ENCODE measurements at places on chromosomes 12 and 14. TPM values are rescaled to one million over a fixed set of nuclear protein-coding genes. Genes with fewer than 3 reads are reported as not detected.

GRCh38 chr12:15597125-15597830 lies 191.9 kb downstream of the EPS8 start:
- no peaks in the 10 kb centered on the region for H3K27me3 ChIP-seq
- H3K36me3 ChIP-seq, result no peaks in the 10 kb centered on the region
- peaks cover 8% of the 10 kb centered on the region for H3K4me1 ChIP-seq
- H3K27ac ChIP-seq, result no peak overlapping the region

The MFAP5 gene
- total RNA-seq, result 8.3 TPM

The ESRRB gene
- total RNA-seq, result 0.15 TPM

DNA sequence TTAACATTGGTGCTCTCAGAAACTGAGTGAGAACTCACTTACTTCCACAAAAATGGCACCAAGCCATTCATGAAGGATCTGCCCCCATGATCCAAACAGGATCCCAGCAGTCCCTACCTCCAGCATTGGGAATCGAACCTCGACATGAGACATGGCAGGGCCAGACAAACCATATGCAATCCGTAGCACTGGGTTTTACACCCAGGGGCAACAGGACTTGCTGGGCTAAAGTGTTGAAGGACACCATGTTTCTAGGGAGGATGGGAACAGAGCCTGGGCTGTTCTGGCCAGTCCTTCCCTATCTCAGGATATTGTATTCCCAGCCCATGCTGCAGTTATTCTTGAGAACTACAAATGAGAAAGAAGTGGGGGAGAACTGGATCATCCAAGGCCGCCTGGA lies 36.6 kb downstream of the SERPINA3 start:
- no peak for DNase-seq
- peaks cover 5% of the 10 kb centered on the region for H3K27me3 ChIP-seq
- no peaks in the 10 kb centered on the region for H3K36me3 ChIP-seq
- H3K4me1 ChIP-seq, result no peaks in the 10 kb centered on the region

DNA sequence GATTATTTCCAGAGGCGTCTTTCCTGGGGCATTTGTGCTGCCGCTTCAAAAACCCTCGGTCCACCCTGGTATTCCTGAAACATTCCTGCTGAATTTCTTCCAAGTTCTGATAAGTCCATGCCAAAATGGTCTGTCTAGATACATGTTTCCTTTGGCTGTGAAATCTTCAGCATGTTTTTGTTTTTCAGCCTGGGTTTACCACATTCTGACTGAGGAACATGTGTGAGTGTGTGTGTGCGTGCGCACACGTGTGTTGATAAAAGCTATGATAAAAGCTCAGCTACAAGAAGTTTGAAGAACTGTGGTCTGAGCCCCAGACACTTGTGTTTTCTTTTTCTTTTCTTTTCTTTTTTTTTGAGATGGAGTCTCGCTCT lies 22.4 kb downstream of the ANKRD9 start:
- peaks cover 2% of the 10 kb centered on the region for H3K36me3 ChIP-seq
- no peak overlapping the region for H3K27ac ChIP-seq
- DNase-seq, result no peak
- H3K4me1 ChIP-seq, result no peaks in the 10 kb centered on the region
- H3K27me3 ChIP-seq, result no peaks in the 10 kb centered on the region

The CISTR gene
- not detected for total RNA-seq

- no peak for DNase-seq
- H3K4me3 ChIP-seq, result no peak overlapping the region
- H3K27me3 ChIP-seq, result no peaks in the 10 kb centered on the region
- no peak overlapping the region for H3K27ac ChIP-seq
- no peaks in the 10 kb centered on the region for H3K36me3 ChIP-seq
These were observed 6.8 kb upstream of the NUDT4 start for GRCh38 chr12:93370947-93371346.

DNA sequence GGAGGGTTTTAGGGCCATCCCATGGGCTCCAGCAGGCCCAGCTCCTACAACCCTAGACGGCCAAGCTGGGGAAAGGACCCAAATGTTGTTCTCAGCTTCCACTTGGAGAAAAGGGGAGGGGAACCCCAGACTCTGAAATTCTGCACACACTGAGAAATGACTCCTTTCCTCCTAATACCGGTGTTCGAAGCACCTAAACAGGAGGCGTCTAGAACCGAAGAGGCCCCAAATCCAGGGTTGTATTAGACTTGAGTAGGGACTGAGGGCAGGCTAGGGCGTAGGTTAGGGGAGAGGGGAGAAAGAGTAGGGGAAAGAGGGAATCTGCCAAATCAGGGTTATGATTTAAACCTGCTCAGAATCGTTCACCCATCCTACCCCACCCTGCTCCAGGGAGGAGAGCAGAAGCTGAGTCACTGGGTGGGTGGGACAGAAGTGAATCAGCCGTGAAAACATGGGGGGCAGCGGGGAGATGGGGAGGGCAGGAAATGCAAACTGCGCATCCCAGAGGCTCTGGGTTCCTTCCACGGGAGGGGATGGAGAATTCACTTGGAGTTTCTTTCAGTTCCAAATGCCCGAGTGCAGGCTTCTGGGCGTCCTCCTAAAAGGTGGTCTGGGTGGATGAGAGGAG lies 1.0 kb downstream of the IGFBP6 start:
- H3K4me1 ChIP-seq, result peaks cover 11% of the 10 kb centered on the region
- no peak for DNase-seq
- H3K27me3 ChIP-seq, result no peaks in the 10 kb centered on the region

GRCh38 chr12:6334940-6335450 lies 6.9 kb downstream of the TNFRSF1A start:
- no peak overlapping the region for H3K4me3 ChIP-seq
- no peak for DNase-seq
- H3K36me3 ChIP-seq, result peaks cover 61% of the 10 kb centered on the region
- peaks cover 95% of the 10 kb centered on the region for H3K4me1 ChIP-seq
- no peaks in the 10 kb centered on the region for H3K27me3 ChIP-seq

GRCh38 chr14:70885343-70886022 lies 21.8 kb upstream of the PCNX1 start:
- DNase-seq, result no peak
- no peaks in the 10 kb centered on the region for H3K36me3 ChIP-seq
- no peaks in the 10 kb centered on the region for H3K27me3 ChIP-seq
